ENCODE measurements at places on chromosomes 1 and 21.
A peak's percentile ranks its signal among the peaks of the same experiment; 100 is the strongest.

GRCh38 chr1:72777918-72778317 lies 495.6 kb upstream of the NEGR1 start:
- DNase-seq, result no peak

GRCh38 chr1:15005116-15005515 lies 148.4 kb upstream of the TMEM51 start:
- DNase-seq, result no peak

- DNase-seq, result peak; percentile 21
Observed at GRCh38 chr1:108041360-108042142, 76.6 kb upstream of the VAV3 start.

GRCh38 chr1:187759825-187760333 lies 931.1 kb downstream of the PLA2G4A start:
- no peak for DNase-seq

DNA sequence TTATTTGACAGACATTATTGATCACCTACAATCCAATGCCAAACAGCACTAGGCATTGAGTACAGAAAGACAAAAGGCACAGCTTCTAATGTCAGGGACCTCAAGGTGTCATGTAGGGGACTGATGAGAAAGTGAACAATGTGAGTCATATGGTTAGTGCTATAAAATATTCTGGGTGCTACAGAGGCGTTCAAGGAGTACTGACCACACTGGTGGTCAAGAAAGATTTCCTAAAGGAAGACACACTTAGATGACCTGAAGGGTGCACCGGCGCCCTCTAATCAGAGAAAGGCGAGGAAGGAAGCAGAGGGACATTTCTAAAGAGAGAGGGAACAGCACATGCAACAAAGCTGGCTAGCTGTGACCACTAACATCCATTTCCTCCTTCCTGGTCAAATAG lies 64.9 kb upstream of the F3 start:
- DNase-seq, result no peak

- no peak for DNase-seq
Observed at GRCh38 chr1:86155051-86155806, 1.3 kb downstream of the COL24A1 start.

- DNase-seq, result no peak
Observed at GRCh38 chr1:247193958-247194357, 22.1 kb upstream of the ZNF124 start.

GRCh38 chr1:19656134-19656779 lies 8.4 kb upstream of the HTR6 start:
- no peak for DNase-seq

DNA sequence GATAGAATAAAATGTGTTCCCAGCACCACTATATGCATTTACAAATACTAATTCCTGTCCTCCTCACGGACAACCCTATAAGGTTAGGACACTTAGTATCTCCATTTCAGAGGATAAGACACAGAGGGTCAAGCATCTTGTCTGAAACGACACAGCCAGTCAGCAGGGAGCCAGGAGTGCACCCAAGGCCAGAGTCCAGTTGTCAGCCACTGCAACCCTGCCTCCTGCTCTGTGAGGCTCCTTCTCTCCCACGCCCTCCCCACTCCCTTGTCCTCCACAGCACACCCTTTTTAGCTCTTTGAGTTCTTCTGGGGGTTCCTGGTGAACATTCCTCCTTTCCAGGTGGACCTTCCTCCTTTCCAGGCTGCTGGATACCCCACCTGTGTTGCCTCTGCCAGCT lies 119.0 kb upstream of the TNR start:
- no peak for DNase-seq

GRCh38 chr1:116587501-116588227 lies 16.8 kb upstream of the CD58 start:
- DNase-seq, result no peak

DNA sequence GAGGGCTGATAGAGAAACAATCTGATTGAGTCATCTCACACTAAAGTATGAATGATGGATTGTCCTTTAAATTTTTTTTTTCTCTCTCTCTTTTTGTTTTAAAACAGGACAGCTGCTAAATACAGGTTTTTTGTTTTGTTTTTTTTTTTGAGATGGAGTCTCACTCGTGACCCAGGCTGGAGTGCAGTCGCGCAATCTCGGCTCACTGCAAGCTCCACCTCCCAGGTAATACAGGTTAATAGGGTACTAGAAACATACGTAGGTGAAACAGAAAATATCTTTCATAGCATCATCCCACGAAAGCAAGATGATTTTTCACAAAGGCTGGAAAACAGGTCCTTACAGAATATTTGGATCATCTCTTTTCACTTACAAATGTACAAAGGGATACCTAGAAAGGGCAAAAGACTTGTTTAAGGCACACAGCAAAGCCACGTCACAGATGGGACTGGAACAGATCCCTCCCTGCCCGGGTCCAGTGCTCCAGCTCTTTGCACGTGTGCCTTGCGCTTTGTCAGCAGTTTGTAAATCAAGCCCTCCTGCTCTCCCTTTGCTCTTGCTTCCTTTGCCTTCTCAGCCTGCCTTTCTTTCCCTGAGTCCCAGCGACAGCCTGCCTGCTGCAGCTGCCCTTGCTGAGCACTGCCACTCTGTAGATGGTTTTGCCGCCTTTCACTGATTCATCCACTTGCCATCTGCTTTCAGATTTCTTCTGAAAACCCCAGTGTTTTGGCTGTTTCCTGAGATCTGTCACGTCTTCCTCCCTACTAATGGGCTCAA lies 171.3 kb upstream of the BEND5 start:
- DNase-seq, result no peak

GRCh38 chr21:44658913-44659595 lies 1.3 kb downstream of the KRTAP12-3 start:
- DNase-seq, result peak; percentile 38

DNA sequence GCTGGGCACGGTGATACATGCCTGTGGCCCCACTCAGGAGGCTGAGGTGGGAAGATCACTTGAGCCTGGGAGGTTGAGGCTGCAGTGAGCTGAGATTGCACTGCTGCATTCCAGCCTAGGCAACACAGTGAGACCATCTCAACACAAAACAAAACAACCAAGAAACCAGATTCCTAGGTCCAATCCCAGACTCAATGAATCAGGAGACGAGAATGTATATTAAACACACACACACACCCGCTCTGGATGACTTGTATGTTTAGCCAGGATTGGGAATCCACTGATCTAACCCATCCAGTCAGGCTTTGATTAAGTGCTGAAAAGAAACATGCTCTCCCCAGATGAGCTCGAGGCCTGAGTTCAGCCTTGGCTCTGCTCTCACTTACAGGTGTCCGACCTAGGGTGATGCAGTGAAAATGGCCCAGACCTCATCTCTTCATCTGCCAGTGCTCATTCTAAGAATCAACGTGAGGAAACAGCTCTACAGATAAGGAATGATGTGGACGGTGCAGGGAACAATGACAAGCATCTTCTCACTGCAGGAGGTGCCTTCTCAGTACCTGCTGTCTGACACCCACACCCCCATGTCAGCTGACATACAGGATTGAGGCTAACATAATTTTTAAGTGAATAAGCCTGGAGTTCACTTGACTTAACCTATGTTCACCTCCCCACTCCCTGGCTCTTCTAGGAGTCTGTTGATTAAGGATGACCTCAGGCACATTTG lies 15.3 kb upstream of the SRSF4 start:
- no peak for DNase-seq

DNA sequence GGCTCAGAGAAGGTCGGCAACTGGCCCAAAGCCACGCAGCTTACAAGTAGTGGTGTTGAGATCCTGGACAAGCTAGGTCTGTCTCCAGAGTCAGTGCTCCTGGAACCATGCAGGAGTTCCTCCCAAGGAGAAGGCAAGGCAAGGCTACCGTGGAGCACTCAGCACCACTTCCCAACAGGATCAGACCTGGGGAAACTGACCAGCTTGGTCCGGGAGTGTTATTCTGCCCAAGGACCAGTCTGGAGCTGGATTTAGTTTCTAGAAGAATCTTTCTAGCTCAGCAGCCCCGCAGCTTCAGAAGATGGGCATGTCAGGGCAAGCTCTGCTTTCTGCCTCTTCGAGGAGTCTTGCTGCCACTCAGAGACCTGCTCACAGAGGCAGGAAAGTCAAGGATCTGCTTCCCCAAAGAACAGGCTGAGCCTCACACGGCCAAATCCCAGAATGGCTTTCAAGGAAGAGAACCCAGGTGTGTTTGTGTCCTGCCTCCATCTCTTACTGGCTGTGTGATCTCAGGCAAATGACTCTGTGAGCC lies 302.8 kb downstream of the MATN1 start:
- no peak for DNase-seq

GRCh38 chr1:202122639-202123335 lies at the start of gene GPR37L1:
Gene GPR37L1 (plus strand): TSS chr1:202122917. CDS start chr1:202122964, 47 bp downstream.
- DNase-seq, result no peak

- DNase-seq, result no peak
Observed at GRCh38 chr1:117092594-117092993, 29.0 kb downstream of the TRIM45 start.

DNA sequence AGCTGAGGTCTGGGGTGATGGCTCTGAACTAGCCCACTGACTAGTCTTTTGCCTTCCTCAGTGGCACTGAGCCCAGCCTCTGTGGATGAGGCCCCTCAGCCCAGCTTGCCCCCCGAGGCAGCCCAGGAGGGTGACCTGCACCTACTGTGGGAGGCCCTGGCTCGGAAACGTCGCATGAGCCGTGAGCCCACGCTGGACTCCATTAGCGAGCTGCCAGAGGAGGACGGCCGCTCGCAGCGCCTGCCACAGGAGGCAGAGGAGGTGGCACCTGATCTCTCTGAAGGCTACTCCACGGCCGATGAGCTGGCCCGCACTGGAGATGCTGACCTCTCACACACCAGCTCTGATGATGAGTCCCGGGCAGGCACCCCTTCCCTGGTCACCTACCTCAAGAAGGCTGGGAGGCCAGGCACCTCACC lies 87.8 kb downstream of the TRIM11 start:
- no peak for DNase-seq

DNA sequence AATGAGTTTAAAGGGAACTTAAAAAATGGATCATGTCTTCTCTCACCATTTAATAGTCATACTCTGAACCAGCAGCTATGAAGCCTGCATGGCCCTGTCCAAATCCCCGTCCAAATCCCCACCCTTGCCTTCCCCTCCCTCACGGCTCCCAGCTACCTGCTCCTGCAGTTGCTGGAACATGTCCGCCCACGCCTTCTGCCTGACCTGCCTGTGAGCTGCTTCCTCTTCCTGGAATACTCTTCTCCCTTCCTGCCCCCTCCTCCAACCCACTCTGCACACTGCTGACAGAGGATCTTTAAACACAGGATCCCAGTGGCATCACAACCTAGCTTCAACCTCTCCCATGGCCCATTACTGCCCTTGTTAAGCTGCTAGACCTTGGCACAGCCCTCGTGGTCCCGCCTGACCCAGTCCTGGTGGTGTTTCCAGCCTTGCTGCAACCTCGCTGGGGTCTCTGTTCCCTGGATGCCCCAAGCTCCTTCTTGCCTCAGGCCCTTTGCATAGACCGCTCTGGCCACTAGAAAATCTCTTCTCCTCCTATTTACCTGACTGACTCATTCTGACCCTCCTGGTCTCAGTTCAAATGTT lies 118.3 kb downstream of the PTPRU start:
- no peak for DNase-seq

GRCh38 chr1:37932759-37933158 lies 14.1 kb downstream of the INPP5B start:
- DNase-seq, result no peak

GRCh38 chr1:52598729-52599128 lies 3.4 kb upstream of the GPX7 start:
- DNase-seq, result no peak

DNA sequence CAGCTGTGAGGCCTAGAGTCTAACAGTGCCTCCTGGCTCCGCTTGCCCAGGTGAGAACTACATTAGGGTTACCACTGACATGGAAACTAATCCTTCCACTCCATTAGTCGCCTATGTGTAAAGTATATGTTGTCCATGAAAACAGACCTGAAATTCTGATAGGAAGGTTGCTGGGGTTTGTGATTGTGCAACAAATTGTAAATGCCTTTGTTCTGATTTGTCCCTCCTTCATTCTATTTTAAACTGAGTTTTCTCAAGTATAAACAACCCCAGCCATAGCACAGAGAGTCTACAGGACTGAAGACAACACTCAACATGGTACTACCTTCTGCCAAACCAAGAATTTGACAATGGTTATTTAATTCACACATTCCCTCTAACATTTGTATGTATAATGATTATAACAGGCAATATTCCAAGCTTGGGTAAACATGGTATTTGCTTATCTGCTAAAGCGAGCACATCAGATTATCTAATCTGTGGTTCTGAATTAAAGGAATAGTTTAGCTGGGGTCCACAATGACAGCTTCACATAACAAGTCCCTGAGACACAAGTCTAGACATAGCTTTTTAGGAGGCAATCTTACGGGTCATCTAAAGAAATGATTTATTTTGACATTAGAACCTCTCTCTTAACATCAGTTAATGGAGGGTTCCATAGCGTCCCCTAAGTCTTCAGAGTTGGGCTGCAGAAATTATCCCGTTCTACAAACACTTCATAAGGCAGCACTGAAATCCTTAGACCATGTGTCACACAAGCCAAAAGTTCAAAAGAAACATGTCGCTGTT lies 633.0 kb downstream of the SMYD3 start:
- no peak for DNase-seq

DNA sequence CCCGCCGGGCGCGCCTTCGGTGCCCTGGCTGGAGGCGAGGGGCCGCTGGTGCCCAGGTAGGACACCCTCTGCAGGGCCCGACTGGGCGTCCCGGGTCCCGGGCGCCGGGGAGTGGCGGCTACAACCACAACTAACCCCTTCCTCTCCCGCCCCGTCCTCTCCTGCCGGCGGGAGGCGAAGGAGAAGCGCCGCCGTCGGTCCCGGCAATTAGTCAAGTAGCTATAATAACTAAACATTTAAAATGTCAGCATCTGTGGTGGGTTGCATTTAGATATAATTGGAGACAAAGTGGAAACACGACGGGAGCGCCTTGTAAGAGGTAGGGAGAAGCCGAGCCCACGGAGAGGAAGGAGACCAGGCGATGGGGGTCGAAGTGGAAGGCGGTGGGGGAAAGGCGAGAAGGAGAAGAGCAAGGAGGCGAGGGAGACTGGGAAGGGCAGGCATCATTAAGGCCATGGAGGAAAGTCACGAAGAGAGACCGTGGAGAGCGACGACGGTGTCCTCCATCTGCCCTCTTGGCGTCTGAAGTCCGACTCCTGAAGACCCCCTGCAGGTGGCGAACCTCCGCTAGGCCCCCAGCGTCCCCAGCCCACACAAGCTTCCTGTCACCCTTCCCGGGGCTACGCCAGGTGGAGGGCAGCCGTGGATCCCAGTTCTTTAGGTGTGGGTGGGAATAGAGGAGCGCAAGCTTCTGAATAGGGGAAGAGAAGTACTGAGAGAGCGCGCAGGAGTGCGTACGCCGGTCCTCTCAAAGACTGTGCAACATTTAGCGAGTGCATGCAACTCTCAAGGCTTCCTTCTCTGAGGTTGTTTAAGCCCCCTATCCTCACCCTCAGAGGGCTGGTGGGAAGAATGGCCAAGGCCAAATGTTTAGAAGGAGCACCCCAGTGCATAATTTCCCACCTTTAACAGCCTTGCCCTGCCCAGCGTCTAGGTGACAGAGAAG lies 1.6 kb downstream of the CNIH3 start:
- no peak for DNase-seq

DNA sequence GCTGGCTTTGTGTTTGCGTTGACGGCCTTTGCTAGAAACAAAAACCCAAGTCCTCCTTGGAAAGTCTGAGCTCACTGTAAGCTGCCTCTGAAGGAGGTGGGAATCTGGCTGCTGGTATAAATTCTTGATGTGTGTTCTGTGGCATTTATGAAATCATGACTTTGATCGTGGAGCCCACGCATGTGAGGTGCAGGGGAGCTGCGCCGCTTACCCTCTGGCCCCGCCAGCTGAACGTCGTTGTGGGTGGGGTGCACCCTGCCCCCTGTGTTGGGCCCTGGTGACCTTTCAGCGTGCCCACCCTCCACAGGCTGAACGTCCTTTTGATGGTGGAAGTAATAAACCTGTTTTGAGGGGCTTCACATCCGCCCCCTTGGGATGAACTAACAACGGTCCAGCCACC lies 21.2 kb upstream of the DIP2A start:
- DNase-seq, result no peak

- no peak for DNase-seq
Observed at GRCh38 chr1:54331091-54331772, 75.0 kb downstream of the SSBP3 start.
